ENCODE measurements at places on chromosomes 2 and 18. TPM values are rescaled to one million over a fixed set of nuclear protein-coding genes. Genes with fewer than 3 reads are reported as not detected.

DNA sequence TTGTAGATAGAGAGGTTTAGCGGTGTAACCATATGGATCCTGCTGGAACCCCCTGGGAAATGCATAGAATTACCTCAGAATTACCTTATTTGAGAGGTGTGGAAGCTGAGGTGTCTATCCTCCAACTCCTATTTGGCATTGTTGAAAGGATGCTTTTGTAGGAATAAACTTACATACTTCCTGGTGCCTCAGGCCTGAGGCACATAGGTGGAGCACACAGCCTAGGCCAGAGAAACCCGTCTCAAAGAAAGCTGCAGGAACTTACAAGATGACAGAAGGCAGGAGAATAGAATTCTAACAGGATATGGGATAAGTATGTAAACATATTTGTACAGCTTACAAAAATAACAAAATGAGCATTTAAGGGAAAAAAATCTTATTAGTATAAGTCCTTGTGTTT is 1507.2 kb upstream of the ZEB2 start:
- no peak for DNase-seq

The CD226 gene
- total RNA-seq: 0.07 TPM

- DNase-seq: no peak
These were observed 56.0 kb downstream of the TEX44 start for GRCh38 chr2:231648579-231649174.

DNA sequence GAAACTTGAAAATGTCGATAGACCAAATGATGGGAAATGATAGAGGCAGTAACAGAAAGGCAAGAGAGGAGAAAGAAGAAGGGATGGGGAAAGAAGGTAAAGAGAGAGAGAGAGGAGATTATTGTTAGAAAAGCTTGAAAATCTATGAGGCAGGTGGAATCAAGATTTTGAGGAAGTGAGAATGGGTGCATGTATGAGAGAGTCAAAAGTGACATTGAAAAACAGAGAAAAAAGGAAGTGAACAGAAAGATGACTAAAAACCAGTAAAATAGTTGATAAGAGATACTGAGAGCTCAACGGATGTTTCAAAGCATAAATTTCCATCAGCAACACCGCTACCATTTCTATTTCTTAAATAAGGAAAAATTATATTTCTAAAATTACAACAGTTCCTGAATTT is 327.4 kb upstream of the CWC22 start:
- no peak for DNase-seq

DNA sequence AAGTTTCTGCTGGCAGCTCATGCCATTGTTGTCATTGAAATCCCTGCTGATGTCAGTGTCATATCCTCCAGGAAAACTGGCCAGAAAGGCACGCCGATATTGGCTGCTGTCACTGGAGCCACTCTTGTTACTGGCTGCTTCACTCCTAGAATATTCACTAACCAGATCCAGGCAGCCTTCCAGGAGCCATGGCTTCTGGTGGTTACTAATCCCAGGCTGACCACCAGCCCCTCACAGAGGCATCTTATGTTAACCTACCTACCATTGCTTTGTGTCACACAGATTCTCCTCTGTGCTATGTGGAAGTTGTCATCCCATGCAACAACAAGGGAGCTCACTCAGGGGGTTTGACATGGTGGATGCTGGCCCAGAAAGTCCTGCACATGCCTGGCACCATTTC is 27.0 kb upstream of the MTX2 start:
- DNase-seq: peak; percentile 5

The KRTCAP3 gene
- total RNA-seq: 1.9 TPM

DNA sequence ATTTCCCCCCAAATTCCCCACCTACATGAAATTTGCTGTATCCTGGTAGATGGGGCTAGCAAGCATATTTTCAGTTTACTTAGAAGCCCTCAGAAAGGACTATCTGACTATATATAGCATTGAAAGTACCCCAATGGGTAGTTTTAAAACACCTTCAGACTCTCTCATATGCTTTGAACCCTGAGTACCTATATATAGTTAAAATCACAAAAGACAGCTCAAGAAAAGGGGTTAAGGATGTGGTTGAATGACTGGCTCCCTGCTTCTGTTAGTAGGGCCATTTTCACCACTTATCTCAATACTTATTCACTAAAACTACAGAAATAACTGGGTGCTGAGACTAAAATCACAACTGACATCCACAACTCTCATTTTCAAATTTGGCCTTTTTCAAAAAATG is 18.5 kb downstream of the WDPCP start:
- DNase-seq: no peak

GRCh38 chr2:20415511-20415918 is 31.4 kb upstream of the RHOB start:
- DNase-seq: no peak

- peak; percentile 64 for DNase-seq
These were observed 30.7 kb downstream of the IGFBP5 start for GRCh38 chr2:216664593-216665034.

The GRHL1 gene
- total RNA-seq: 2.5 TPM

- DNase-seq: no peak
These were observed 84.6 kb downstream of the FAM210A start for GRCh38 chr18:13641551-13642439.

The CACNB4 gene
- 2.9 TPM for total RNA-seq

GRCh38 chr2:236785611-236786057 is 216.0 kb downstream of the ACKR3 start:
- peak; percentile 43 for DNase-seq

The SCN9A gene
- 7.8 TPM for total RNA-seq
